ENCODE measurements at places on chromosomes 6 and 20.

DNA sequence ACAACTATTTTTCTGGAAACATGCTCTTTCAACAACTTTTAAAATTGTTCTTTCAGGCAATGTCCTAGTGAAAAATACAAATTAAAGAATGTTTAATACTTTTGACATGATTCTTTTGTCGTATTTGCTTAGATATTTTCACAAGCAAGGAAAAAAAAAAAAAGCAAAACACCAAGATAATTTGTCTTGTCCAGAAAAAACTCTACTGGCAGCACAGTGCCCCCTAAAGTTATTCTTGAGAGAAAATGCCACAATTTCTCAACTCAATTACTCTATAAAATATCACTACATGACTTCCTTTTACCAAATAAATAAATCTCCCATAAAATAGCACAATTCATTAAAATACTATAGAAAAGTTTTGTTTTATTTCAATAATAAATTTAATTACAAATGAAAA lies 652.5 kb upstream of the EPHA7 start:
- DNase-seq: no peak

DNA sequence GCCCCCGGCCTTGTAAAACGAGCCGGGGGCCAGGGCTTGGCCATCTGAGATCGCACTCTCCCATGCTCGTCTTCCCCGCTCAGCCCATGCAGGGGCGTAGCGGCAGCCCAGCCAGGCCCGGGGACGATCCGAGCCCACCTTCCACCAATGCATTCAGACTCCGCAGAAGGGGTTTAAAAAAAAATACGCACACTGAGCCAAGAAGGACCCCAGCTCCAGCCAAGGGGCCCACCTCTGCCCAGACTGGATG lies 320 bp downstream of the GSTA4 start:
- DNase-seq: no peak

DNA sequence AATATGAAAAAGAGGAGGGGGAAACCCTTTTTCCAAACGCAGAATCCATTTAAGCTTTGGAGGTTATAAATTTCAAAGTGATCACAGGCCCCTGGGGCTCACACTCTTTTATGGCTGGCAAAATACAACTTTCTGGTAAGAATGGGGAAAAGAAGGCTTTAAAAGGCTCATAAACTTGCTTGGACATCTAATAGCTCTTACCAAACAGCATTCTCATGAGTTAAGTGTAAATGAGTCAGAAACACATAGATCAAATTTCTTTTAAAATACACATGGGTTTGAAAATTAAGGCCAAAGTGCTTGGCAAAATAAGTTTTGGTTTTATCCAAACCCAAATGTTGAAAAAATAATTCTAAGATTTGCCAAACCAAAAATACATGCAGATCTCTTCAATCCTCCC lies 154.6 kb downstream of the SOBP start:
- DNase-seq: no peak

DNA sequence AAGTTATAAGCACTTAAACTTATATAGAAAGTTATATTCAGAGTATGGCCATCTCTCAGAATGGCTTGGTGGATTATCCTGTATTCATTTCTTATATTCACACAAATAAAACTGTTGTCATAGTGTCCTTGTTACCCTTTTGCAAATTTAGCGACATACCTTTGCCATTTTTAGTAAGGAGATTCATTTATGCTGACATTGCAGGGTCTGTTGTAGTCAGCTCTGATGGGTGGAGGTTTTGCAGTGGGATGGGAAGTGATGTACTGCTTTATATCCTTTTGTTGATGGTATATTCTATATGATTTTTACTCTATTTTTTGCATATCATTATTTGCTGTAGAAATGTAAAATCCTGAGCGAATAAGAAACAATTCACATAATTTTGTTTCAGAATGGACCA lies 35.9 kb downstream of the SAMD5 start:
- DNase-seq: no peak

DNA sequence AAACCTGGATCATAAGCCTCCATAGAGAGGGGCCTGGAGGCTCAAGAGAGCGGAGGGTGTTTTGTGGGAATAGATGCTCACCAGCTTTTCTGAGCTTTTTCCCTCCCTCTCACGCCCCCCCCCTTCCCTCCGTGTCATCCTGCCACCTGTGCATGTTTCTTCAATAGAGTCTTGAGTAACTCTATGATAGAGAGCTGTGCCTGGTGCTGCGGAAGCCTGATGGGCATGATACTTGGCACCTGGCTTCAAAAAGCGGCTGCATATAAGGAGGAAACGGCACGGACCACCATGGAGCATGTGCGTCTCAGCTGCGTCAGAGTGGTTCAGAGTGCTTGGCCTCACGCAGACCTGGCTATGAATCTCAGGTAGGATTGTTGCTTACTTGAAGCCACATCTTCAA lies 198.9 kb downstream of the CDH4 start:
- DNase-seq: no peak

DNA sequence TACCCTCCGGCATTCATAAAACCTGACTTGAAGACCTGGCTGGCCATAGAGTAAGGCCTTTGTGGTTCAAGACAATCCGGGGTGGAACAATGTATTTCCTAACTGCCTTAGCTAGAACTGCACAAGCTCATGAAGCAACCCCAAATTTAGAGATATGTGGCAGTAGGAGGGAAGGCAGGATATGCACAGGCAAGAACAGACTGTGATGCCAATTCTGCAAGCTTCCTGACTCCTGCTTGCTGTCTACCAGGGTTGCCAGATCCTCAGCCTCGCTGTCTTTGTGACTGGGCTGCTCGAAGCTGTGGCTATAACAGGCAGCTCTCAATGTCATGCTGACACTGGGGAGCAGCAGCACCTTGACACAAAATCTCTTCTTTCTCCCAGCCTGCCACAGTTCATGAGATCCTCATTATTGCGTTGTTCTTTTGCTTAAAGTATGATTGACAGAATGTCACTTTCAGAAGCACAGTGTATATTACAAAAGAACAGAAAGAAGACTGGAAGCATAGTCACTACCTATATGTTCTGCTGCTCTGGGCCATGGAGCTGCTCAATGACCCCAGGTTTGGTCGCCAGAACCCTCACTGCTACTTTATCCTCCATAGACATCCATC lies 18.3 kb upstream of the SHLD1 start:
- no peak for DNase-seq

DNA sequence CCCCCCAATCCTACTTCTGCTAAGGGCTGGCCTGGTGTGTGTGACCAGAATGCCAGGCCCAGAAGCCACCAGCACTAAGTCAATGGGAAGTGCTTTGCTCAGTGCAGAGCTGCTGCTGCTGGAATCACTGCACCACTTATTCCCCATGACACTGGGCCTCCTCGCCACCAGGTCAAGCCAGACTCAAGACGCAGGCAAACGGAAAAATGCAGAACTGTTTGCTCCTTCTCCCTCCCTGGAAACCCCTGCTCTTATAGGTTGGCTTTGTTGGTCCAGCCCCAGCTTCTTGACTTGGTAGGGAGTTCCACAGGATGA lies 121.9 kb downstream of the PHACTR3 start:
- DNase-seq: no peak

GRCh38 chr6:63609231-63609630 lies 26.4 kb upstream of the PHF3 start:
- DNase-seq: no peak

GRCh38 chr6:2958331-2958711 lies 13.0 kb downstream of the SERPINB6 start:
- DNase-seq: no peak

- DNase-seq: no peak
These were observed 122.1 kb downstream of the HIVEP2 start for GRCh38 chr6:142822842-142823241.

- no peak for DNase-seq
These were observed 97.5 kb downstream of the ZMYND8 start for GRCh38 chr20:47258745-47259695.

DNA sequence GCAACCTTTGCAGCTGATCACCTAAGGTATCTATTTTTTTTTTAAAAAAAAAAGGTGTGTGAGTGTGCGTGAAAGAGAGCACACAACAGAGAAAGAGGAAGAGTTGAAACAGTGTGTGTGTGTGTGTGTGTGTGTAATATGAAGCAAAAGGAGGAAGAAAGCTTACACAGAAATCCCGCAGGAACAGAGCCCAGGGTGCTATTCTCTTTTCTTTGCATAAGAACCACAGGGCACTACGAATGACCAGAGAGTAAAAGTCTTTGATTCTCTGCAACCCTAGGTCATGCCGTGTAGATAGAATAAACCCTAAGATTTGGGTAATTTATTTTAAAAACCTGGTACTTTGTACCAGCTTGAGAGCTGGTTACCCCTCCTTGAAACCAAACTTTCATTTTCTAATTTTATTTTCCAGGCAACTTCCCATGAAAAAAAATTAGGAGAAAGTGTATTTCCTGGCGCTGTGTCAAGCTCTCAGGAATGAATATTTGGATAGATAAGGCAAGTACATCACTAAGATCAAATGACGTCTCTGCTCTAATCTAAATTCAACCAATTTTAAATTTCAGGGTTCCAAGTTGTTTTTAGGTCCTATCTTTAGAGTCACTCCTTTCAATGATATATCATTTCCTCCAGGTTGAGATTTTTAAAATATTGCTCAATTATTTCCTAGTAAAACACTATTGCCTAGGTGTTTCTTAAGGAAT lies 47.9 kb upstream of the ID4 start:
- DNase-seq: no peak

GRCh38 chr6:106897580-106897979 lies 76.9 kb downstream of the CD24 start:
- no peak for DNase-seq

DNA sequence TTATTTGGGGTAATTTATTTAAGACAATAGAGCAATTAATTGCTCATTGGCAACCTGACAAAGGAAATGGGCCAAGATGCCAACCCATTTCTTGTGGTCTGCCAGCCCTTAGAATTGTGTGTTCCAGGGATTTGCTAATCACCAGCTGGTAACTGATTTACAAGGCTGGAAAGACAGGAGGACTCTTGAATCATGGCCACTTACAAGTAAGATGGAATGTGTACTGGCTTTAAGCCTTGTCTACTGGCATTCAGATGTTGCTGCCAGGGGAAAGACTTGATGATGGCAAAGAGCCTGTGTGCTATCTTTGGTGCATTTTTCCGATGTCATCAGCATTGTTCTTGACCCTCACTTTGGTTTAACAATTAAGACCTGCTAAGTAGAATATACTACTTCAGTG lies 91.0 kb downstream of the BCKDHB start:
- no peak for DNase-seq

DNA sequence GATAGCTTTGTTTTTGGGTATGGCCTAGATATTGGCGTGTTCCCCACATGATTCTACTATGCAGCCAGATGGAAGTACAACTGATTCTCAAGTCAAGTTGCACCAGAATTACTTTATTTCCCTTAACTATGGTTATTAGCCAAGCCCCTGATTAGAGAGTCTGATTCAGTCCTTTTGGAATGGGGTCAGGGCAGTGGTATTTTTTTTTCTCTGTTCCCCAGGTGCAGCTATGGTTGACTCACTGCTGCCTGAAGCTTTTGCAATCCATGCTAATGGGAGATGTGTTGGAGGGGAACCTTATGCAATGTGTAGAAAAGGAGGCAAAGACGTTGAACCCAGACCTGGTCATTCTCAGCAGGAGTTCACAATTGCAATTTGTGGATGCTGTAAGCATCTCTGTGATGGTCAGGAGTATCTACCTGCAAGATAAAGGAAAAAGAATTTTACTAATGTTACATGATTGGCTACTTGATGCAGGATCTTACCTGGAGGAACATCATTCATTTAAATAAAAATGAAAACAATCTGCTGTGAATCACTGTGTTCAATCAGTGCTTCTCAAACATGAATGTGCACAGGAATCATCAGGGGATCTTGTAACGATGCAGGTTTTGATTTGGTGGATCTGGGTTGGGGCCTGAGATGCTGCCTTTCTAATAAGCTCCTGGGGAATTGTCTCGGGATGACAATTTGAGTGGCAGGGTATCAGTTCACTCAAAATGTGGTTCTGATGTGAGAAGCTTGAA lies 49.4 kb downstream of the PFDN4 start:
- peak; percentile 97 for DNase-seq

GRCh38 chr6:106967936-106968555 lies 6.5 kb downstream of the CD24 start:
- no peak for DNase-seq

DNA sequence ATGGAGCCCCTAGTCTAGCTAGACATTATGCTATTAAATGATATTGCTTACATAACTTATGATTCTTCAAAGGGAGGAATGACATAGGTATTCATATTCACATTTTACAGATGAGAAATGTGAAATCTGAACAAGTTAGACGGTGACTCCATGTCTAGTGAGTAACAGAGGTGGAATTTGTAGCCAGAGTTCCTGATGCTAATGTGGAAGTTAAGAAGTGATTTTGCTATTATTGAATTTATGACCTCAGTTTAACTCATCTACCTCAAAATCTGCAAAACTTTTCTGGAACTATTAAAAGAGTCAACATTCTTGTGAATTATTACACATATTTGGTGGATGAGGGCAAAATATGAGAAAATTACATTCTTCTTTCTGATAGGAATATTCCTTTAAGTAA lies 347.6 kb upstream of the MMS22L start:
- DNase-seq: no peak

DNA sequence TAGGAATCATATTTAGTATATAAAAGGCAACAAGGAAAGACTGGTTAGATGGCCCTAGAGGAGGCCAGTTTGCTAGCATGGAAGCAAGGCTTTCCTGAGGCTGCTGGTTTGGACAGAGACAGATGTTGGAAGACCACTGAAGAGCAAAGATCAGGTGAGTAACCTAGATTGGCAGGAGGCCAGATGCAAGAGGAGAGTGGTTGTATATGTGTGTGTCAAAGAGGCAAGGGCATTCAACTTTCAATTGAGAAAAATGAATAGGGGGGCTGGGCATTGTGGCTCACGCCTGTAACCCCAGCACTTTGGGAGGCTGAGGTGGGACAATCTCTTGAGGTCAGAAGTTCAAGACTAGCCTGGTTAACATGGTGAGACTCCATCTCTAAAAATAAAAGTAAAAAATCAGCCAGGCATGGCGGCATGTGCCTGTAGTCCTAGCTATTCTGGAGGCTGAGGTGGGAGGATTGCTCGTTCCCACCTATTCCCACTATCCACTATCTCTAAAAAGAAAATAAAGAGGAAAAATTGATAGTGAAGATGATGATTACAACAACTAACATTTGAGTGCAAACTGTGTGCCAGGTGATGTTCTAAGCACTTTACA lies 79.8 kb downstream of the PRDM1 start:
- DNase-seq: no peak
